Effector CD8-positive, alpha-beta T cell (primary cell): ENCODE measurements at places on chromosomes 6 and 20.

- DNase-seq: no peak
These were observed 29.2 kb downstream of the MBOAT1 start for GRCh38 chr6:20182926-20183521.

GRCh38 chr20:5156675-5157448 is 30.1 kb downstream of the CDS2 start:
- DNase-seq: no peak

DNA sequence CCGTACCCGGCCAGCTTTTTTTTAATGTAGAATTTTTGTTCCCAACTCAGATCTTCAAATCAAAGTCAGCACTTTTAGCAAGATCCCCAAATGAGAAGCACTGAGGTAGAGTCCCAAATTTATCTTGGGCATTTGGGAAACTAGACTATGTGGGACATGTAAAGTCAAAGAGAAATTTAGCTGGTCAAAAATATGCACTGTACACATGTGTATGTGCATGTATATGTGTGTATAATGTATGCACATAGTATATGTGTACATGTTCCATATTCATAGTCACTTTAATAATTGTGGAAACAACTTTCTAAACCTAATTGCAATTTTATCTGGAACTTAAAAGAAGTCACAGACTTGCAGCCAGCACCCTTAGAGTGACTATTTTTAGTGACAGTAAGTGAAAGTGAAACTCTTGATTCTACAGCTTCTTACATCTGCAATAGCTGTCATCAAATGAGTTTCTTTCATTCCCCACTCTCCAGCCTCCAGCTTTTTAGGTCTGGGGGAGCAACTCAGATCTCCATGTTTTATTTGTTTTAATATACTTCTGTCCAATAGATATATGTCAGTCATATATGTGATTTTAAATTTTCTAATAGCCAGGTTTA is 53.6 kb downstream of the CDC40 start:
- no peak for DNase-seq

DNA sequence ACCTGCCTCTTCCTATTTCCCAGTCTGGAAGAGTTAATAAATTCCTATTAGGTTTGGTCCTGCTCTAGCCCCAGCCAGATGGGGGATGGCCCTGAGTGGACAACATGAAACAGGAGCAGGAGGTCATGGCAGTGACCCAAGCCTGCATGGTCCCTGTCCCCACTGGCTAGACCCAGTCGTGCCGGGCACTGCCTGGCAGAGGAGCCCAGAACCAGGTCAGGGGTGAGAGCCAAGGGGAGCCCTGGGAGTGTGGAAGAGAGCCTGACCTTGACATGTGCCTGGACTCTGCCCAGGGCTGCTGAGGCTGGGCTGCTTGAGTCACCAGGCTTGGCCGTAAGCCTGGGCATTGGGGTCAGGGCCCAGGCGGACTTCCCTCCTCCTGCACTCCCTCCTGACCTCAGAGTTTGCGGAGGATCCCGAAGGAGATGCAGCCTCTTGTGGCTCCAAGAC is 3.6 kb downstream of the AVP start:
- no peak for DNase-seq

- DNase-seq: no peak
These were observed 348.0 kb downstream of the CDH4 start for GRCh38 chr20:61600016-61600415.

- no peak for DNase-seq
These were observed 82.2 kb upstream of the DUSP22 start for GRCh38 chr6:210104-210456.

DNA sequence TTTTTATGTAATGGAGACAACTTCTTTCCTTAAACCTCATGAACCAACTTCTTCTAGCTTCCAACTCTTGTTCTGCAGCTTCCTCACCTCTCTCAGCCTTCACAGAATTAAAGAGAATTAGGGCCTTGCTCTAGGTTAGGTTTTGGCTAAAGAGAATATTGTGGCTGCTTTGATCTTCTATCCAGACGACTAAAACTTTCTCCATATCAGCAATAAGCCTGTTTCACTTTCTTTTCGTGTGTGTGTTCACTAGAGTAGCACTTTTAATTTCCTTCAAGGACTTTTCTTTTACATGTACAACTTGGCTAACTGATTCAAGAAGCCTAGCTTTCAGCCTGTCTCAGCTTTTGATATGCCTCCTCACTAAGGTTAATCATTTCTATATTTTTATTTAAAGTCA is 596.1 kb upstream of the NRSN1 start:
- no peak for DNase-seq

GRCh38 chr6:1348675-1349074 is 36.8 kb downstream of the FOXQ1 start:
- no peak for DNase-seq

DNA sequence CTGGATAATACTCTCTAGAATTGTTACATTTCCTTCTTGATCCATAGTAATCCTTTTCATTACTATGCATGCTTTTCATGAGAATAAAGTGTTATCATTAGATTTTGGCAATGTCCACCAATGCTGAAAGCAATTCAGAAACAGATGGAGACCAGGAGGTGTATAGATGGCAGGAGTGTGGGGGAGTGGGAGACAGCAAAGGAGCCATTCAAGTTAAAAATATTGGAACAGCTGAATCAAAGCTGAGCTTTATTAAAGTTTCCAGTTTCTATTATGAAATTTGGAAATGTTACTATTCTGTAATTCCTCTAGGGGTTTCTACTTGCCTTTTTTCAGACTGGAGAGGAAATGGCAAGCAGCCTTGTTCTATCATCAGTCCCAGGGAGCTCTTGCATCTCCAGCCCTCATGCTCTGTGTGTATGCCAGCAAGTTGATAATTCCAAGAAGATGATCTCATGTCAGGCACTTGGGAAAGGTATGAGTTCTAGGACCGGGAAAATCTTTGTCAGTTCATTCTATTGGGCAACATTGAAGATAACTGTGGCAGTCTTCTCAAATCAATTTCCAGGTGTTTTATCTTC is 228.0 kb downstream of the CD109 start:
- DNase-seq: no peak

DNA sequence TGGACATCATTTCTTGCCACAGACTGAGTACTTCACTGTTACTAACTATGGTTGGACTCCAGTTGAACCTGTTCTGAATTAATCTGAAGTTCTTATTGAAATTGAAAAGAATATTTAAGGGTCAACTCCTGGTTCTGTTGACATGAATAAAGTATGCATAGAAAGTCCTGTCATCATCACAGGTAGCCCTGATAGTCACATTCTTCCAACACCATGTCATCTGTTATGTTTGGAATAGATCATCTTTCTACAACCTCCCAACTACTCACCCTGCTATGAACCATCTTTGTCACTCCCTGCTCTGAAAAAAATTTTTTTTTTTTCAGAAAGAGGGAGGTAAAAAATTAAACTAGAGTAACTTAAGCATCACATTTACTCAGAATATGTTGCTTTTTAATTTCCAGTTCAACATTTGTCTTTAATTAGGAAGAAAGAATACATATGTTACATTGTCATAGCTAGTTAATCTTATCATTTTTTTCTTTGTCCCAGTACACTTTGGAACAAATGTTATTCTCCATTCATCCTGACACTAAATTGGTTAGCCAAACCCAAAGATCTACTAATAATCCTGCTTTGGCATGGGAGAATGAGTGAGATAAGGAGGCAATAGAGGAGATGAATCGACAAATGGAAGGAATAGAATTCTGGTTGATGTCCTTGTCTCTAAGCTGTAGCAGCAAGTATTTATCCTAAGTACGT is 775.1 kb upstream of the NRSN1 start:
- no peak for DNase-seq

DNA sequence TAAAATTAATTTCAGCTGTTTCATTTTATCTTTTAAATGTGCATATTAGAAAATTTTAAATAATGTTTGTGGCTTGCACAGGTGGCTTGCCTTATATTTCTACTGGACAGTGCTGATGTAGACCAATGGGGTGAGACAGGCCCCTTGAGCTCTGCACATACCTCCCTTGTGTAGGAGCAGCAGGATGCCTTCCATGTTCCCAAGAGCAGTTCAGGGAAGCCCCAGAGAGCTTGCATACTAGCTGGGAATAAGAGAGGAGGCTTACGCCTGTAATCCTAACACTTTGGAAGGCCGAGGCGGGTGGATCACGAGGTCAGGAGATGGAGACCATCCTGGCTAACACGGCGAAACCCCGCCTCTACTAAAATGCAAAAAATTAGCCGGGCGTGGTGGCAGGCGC is 61.4 kb downstream of the RFPL4B start:
- DNase-seq: no peak

DNA sequence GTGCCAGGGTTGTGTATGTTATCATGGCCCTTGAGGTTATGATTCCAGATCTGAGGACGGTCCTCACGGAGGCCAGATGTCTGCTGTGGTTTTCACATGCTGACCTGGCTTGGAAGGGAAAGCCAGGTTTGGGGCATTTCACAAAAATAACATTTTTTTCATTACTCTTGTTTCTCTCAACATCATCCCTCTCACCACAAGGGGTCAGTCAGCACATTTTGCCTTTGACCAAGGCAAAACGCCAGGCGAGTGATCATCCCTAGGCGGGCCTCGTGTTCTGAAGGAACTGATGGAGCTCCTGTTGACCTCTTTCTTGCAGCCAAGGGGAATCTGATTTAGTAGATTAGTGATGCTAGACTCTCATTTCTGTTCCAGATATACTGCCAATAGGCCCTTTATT is 133.5 kb downstream of the TBC1D7 start:
- no peak for DNase-seq

- no peak for DNase-seq
These were observed 22.4 kb downstream of the ZMYND8 start for GRCh38 chr20:47334022-47334551.

- DNase-seq: no peak
These were observed 11.6 kb downstream of the PIGT start for GRCh38 chr20:45427236-45428149.

GRCh38 chr20:43840382-43841070 is 74.1 kb upstream of the TOX2 start:
- no peak for DNase-seq

- DNase-seq: no peak
These were observed 384.4 kb upstream of the JARID2 start for GRCh38 chr6:14861491-14861943.

GRCh38 chr6:30781743-30782424 is 37.5 kb upstream of the IER3 start:
- peak; percentile 8 for DNase-seq

GRCh38 chr6:33985313-33985751 is 160.6 kb downstream of the GRM4 start:
- DNase-seq: no peak

DNA sequence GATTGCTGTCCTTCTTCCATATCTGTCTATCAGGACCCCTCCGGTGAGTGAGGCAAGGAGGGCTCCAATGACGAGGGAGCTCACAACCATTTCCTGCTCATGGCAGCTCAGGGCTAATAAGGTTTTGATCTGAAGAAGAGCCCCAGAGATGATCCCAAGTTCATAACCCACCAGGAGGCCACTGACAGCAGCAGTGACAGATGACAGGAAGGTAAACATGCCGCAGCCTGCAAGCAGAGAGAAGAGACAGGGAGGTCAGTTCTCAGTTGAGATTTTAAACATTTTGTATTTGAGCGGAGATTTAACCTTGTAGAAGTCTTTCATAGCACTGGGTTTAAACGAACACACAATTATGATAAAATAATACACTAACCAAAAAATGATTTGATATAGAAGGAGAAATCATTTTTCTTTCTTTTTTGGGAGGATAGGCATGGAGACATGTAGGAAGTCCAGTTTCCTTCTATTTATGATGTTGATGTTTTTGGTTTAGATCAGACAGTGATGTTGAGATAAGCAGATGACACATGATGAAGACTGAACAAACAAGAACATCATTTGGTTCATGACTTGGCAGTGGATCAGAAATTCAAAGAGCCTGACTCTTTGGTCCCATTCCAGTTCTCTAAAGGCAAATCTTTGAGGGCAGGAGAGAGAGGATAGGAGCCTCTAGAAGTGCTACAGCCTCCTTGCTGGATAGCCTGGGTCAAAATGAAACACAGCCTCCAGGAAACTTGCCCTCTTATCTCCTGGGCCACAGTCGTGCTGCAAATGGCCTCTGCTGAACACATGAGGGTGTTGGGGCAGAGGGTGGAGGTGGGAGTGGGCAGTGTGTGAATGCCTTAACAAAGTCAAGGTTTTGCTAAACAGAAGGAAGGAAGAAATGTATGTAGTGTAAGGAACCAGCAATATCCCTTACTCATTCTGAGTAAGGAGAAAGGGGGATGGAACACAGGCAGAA is 22.6 kb downstream of the SLC2A12 start:
- no peak for DNase-seq

GRCh38 chr6:139355777-139356445 is 18.5 kb downstream of the CITED2 start:
- DNase-seq: no peak

DNA sequence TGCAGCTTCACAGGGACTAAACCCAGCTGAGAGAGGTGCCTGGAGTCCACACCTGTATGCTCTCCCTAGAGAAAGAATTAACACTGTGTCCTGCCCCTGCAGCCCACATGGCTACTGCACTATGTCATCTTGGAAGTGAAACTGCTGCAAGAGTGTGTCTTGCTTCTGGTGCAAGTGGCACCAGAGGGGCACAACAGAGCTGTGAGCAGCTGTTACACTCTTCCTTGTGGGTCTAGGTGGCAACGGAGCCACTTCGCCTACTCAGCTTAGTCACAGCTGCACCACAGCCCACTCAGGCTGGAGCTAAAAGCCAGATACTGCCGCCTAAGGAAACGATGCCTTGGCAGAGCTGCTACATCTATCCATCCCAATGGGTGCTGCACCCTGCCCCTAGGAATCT is 391.4 kb downstream of the COL12A1 start:
- no peak for DNase-seq

- no peak for DNase-seq
These were observed 14.0 kb downstream of the DEFB110 start for GRCh38 chr6:50007819-50008218.
